ENCODE measurements at places on chromosomes 13 and 19.

DNA sequence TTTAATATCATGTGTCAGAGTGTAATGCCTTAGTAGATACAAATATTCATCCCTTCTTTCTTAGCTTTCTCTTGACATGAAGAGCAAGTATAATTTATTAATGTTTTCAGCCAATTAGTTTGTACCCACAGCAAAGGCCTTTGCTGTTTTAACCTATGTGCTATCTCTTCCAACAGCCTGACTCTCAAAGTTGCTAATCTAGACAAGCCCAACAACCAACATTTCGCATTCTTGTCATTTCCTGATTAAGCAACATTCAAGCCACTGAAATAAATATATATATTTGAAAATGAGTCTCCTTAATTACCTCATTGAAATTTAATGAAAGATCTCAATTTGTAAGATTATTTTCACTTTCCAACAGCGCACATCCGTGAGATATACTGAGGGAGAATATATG, 18.5 kb downstream of the EPSTI1 start:
- DNase-seq: no peak

- DNase-seq: no peak
These were observed 7.2 kb downstream of the ZNF708 start for GRCh38 chr19:21321996-21322395.

DNA sequence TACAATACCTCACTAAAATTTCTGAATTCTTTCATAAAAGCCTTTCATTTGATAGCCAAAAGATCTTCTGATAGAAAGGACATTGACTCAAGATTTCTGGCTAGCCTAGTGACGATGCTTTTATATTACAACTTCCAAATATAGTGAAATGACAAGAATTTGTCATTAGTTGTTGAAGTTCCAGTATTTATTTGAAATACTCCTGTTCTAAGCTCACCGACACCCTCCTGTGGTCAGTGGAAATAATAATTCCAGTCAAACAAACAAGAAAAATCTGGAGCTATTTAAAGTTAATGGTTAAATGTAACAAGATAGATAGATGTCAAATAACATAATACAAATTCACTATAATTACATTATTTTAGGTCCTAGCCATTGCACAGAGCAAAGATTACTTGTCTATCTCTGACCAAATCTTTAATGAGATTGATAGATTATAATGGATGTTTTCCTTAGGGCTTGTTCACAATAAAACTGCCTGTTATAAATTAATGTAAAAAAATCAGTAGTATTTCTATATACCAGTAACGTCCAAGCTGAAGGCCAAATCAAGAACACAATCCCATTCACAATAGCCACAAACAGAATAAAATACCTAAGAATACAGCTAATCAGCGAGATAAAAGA, 195.5 kb downstream of the RGCC start:
- no peak for DNase-seq

DNA sequence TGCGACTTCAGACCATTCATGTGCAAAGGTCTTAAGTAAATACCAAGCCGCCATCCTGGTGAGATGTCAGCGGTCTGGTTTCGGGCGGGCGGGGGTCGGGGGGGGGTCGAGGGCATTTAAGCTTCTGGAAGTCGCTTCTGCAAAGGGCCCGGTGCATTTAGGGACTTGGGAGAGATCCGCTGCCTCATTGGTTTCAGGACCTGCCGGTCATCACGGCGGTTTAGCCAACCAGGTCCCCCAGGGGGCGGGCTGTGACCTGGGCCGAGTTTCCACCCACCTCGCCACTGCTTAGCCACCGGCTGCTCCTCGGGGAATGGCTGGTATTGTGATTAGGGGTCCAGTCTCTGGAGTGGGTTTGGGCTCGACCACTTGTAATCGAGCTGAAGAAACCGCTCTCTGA, 7.8 kb downstream of the ANKLE1 start:
- DNase-seq: no peak

DNA sequence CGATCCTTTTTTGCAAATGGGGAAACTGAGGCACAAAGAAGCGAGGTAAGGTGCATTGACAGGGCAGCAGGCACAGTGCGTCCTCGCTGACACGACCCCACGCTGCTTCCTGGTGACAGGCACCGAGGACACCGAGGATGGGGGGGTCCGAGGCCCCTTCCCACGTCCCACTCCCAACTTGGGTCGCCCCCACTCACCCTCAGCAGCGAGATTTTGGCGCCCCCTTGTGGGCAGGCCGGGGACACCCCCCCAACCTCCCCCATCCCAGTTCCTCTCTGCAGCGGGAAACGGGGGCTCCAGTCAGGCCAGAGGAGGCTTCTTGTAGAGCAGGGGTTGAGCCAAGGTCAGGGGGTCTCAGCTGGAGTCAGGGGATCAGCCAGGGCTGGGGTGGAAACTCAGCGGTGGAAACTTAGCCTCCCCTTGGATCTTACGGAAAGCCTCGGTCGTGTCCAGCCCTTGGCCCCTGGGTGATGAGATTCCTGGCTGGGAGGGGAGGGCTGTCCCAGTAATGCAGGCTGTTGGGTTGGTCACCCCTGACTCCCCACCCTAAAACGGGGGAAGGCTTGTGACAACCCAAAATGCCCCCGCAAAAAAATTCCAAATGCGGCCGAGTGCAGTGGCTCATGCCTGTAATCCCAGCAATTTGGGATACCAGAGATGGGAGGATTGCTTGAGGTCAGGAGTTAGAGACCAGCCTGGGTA, 8.2 kb downstream of the SMIM24 start:
- DNase-seq: no peak

DNA sequence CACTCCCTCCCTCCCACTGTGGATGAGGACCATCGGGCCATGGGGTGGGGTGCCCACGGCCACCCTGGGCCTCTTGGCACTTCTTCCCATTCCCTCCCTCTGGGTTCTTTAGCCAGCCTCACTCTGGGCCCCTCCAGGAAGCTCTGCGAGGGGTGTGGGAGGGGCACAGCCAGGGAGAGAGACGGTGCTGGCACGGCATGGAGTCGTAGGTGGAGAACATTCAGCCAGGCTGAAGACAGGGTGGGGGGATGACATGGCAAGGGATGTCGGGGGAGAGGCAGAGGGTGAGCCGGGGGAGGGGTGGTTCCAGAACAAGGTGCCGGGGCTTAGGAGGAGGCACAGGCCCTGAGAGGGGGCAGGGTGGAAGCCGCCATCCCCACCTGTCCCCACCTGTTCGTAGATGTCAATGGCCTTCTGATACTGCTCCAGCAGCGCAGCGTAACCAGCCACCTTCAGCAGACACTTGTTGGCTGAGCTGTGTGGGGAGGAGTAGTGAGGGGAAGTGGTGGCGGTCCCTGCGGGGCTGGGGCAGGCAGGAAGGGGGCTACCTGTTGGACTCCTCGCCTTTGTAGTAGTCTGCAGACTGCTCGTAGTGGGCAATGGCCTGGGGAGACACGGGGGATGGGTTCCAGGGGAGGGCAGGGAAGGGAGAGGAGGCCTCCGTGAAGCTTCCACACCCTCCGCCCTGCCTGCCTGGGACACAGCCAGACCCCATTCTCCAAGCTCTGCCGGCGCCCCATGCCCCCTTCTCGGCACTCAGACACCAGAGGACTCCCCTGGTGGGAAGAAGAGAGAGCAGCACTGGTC, 8.8 kb upstream of the KPTN start:
- no peak for DNase-seq
